Glomerular endothelial cell (primary cell): ENCODE measurements at places on chromosomes 4 and X.

DNA sequence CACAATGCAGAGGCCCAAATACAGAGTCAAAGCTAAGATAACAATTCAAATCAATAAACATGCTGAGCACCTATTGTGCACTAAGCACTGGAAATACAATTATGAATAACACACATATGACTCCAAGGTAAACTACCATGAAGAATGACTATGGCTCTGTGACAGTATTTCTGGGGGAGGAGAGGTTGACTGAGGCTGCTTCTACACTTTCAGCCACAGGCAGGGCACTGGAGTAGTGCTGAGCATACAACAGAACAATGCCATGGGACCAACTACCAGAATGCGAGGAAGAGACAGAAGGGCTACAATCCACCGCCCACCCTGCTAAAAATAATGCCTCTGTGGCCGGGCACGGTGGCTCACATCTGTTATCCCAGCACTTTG lies 13.7 kb downstream of the TEC start:
- no peak for DNase-seq

- DNase-seq = no peak
Measured at GRCh38 chr4:56804551-56804950, 16.9 kb downstream of the SPINK2 start.

GRCh38 chr4:40275065-40275730 lies 59.9 kb upstream of the CHRNA9 start:
- no peak for DNase-seq

- no peak for DNase-seq
Measured at GRCh38 chr4:100493756-100494155, 24.1 kb downstream of the EMCN start.

DNA sequence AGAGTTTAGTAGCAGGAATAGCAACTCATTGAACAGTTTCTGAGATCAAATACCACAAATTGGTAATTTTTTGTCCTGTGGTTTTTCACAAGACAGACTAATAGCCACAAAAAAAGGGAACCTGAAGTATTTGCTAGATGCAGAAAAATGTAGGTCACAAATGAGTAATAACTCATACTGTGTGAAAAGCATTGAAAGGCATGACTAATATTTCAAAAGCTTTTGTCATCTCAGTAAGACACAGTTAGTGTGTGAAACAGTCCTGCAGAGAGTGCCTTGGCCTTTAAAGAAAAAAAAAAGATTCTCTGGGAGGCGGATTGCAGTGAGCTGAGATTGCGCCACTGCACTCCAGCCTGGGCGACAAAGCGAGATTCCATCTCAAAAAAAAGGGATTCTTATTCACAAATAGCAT lies 31.4 kb upstream of the SLC25A31 start:
- DNase-seq = no peak

DNA sequence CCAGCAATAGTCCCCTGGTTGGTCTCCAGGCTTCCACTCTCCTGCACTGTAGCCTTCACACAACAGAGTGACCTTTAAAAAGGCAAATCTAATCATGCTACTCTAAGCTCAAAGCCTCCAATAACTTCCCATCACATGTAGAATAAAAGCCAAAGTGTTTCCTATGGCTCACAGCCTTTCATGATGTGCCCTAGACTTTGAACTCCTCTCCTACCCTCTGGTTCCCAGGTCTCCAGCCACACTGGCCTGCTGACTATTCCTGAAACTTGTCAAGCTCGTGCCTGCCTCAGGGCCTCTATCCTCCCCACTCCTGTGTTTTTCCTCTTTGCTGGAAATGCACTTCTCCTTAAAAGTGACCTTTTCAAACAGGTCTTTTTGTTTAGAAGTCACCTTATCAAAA lies 3.1 kb downstream of the MANBA start:
- no peak for DNase-seq
